ENCODE measurements at places on chromosomes 13 and 19.

DNA sequence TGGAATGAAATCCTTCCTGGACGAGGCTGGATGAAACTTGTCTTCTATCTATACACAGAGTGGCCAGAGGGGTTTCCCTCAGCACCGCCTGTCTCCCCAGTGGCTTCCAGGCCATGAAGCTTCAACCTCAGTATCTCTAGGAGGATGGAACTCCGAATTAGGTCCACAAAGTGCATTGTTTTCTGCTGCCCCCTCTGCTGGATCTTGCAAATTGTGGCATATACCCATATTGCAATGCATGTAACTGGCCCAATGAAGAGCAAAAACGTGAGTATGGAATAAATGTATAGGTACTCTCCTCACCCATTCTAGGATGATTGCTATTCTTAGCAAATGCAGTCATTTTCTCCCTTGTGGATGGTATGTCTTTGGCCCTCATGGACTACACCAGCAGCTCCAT lies 14.7 kb upstream of the LILRB4 start:
- no peak for DNase-seq

- DNase-seq, result no peak
Observed at GRCh38 chr19:50573741-50574461, 5.7 kb upstream of the LRRC4B start.

- DNase-seq, result peak; percentile 56
Observed at GRCh38 chr13:113854238-113855011, 9.5 kb downstream of the GAS6 start.

- DNase-seq, result no peak
Observed at GRCh38 chr19:35742121-35742724, at the start of gene IGFLR1. IGFLR1 (minus strand) TSS chr19:35742452; CDS start chr19:35741180, 1,272 bp downstream.

- peak; percentile 60 for DNase-seq
Observed at GRCh38 chr13:42594481-42595252, 20.7 kb downstream of the TNFSF11 start.

Measured in right hindlimb (tissue), 1 donor.